Stimulated activated CD4-positive, alpha-beta T cell treated with anti-CD3 and anti-CD28 coated beads, TNF-alpha, amount 100 ng/mL, for 24 hours (primary cell): ENCODE measurements at places on chromosomes 16 and 17.

- no peak for DNase-seq
Observed at GRCh38 chr17:42579794-42580551, 2.4 kb upstream of the PSMC3IP start.

GRCh38 chr16:539901-540530 is 12.5 kb downstream of the CAPN15 start:
- no peak for DNase-seq

DNA sequence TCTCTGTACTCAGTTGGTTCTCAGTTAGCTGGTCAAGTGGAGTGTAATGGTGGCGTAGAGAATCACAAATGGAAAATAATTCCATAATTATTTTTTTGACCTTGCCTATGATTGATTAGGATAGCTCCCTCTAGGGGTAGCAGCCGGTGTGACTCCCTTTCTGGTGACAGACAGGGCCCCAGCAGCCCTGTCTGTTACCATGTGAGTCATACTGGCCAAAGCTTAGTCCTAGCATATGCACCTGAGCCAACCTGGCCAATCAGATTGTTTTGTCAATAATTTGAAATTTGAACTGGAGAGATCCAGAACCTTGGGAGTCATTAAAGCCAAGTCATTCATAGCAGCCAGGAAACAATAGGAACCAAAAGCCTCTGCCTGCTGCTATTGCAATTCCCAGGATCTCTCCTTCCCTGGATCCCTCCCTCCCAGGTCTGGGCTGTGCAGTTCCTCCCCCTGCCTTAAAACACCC is 5.6 kb downstream of the PNPO start:
- DNase-seq, result peak; percentile 48

DNA sequence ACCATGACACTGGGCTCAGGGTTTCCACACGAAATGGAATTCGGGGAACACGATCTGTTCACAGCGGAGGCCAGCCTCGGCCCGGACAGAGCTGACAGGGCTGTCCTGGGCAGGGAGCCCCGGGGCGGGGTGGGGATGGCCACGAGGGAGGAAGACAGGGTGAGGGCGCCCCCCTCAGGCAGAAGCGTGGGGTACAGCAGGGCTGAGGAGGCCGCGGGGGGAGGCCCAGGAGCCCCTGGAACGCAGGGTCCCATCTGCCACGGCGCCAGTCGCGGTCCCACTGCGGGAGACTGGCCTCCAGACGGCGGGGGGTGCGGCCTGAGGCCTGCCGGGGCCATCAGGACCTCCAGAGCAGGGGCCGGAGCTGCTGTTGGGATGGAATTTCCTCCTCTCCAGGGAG is 75.9 kb downstream of the LMF1 start:
- no peak for DNase-seq

GRCh38 chr17:79002796-79003593 is 6.6 kb downstream of the CANT1 start:
- no peak for DNase-seq

GRCh38 chr16:73457851-73458250 is 409.9 kb upstream of the ZFHX3 start:
- DNase-seq, result no peak

DNA sequence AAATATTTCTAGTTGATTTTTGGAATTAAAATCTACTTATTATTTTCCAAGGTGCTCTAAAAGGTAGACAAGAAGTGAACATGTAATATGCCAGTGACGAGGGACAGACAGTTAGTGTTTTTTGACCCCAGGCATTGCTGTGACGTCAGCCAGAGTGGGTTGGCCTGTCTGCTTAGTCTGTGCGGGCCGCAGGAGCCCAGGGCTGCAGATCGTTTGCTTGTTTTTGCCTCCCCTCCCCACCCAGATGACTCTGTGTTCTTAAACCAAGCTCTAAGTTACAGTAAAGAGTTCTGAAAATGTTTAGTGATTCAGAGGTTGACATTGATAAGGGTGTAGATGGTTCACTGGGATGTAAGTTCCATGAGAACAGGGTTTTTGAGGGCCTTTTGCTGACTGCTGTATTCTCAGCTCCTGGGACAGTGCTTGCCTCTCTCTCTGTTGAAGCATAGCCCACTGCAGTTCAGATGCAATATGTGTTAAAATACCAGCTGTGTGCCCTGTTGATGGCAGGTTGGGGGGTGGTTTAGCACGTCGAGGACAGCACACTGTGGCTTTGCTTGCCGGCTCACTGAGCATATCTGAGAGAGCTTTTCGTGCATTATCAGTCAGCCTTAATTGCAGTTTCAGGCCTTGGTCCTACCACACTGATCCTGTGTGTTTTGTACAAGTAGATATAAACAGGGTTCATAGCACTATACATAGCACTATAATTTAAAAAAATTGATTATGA is 64.8 kb downstream of the SEC14L1 start:
- no peak for DNase-seq

- DNase-seq, result no peak
Observed at GRCh38 chr17:74244548-74244947, 29.5 kb upstream of the DNAI2 start.

DNA sequence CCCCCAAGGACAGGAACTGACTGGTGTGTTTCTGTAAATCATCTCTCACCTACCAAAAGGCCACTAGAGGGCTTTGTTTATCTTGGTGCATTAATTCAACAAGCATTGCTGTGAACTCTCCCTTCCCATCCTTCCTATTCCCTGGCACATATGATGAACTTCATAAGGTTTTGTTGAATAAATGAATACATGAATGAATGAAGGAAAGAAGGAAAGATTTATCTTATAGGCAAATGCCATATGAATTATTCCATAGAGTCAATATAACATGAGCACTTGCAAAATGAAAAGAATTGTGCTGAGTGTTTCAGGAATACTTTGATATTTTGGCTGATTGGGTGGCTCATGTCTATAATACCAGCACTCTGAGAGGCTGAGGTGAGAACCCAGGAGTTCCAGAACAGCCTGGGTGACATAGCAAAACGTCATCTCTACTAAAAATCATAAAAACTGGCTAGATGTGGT is 4.3 kb downstream of the SPDYE4 start:
- no peak for DNase-seq

- DNase-seq, result no peak
Observed at GRCh38 chr17:17531156-17531555, 35.0 kb upstream of the RASD1 start.

DNA sequence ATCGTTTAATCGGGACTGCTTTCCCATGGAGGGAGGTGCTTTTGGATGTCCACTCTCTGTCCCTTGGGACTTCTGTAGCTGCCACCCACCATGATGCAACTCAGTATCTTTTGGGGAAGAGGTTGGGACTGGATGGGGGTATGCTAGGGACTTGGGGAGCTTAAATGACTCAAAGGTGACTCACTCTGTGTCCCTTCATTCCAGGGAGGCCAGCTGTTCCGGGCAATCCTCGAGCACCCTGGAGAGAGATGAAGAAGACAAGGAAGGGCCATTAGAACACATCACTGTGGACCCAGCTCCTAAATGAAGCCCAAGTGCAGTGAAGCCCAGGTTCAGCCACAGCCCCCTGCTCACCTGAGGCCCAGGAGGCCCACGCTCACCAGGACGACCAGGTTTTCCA is 4.6 kb downstream of the COL1A1 start:
- no peak for DNase-seq

DNA sequence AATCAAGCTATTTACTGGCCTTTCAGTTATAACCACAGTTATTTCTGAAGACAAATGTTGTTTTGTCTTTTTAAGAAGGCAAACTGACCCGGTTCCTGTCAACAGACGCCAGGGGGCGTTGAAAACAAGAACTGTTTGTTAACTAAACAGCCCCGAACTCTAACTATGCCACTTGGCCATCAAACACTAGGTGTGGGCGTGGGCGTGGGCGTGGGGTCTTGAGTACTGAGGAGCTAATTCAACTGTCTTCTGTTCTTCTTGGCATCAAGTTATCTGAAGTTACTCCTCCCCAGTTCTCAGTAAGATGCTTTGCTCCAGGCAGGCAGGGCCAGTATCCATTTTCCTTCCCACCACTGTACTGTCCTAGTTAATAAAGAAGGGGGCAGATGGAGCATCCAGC is 63.3 kb upstream of the MTMR4 start:
- peak; percentile 28 for DNase-seq

DNA sequence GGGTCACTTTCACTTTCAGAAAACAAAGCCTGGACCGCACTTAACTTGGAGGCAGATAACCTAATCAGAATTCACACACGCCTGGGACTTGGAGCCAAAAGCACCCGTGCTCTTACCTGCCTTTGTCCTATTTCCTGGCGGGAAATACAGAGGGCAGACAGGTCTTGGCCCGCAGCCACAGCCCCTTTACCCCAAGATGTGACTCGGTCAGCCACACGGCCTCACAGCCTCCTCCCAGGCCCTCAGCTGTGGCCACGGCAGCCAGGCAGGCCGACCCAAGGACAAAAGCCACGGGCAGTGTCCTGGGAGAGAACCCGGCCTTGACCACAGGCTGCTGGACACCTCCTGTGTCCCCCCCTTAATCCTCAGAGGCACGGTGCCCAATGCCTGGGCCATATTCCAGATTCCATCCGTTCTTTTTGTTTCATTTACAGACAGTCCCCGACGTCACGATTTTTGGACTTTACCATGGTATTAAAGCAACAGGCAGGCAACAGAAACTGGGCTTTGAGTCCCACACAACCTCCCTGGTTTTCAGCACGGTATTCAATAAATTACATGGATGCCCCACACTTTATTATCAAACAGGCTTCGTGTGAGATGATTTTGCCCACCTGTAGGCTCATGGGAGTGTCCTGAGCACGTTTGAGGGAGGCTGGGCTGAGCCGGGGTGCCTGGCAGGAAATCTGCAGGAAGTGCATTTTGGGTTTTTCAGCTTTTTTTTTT is 30.1 kb upstream of the GAA start:
- no peak for DNase-seq

DNA sequence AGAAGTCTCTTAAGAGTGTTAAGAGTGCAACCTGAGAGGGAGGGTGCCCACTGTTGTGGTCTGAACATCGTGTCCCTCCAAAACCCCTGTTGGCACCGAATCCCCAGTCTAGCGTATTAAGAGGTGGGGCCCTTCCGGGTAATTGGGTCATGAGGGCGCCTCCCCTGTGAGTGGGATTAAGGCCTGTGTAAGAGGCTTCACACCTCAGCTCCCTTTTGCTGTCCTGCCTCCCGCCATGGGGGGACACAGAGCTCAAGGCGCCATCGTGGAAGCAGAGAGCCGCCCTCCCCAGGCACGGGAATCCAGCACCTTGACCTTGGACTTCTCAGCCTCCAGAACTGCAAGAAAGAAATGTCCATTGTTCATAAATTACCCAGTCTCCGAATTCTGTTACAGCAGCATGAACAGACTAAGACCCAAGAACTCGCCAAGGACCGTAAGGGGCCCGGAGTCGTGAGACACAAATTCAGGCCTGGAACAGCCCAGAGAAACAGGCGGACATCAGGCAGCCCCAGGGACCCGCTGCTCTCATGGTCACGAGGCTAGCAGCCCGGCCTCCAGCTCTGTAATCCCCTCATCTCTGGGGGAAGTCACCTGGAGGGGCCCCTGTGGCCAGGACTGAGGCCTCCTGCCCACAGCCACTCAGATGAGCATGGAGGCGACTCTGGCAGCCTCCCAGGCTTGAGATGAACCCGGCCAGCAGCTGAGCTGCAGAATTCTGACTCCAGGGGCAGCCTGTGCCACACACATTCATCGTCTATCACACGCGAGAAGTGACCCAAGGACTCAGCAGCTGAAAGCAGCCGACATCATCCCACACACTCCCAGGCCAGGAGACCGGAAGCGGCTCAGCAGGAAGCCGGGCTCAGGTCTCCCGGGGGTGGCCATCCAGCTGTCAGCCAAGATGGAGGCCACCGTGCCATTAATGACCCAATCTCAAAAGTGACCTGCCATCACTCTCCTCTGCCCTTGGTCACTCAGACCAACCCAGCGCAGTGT is 12.8 kb upstream of the CHMP6 start:
- DNase-seq, result no peak

GRCh38 chr16:445566-445965 is 20.1 kb downstream of the RAB11FIP3 start:
- no peak for DNase-seq
